Caco-2 (cell line): ENCODE measurements at places on chromosomes 12 and 14. TPM values are rescaled to one million over a fixed set of nuclear protein-coding genes. Genes with fewer than 3 reads are reported as not detected.

TAS2R50 gene
- total RNA-seq, result 2.0 and 2.2 TPM in 2 replicates

LRRC10 gene
- not detected in 2 replicates for total RNA-seq

CORO1C gene
- total RNA-seq, result 176 and 195 TPM in 2 replicates

LUM gene
- 4.5 and 7.0 TPM in 2 replicates for total RNA-seq

SDR9C7 gene
- total RNA-seq, result not detected in 2 replicates

RNASE1 gene
- 1.2 and 1.5 TPM in 2 replicates for total RNA-seq

PRPF39 gene
- total RNA-seq, result 22.3 and 30.0 TPM in 2 replicates

TMEM179 gene
- total RNA-seq, result not detected in 2 replicates

- no peak overlapping the region for H3K4me3 ChIP-seq
- no peaks in the 10 kb centered on the region for H3K4me1 ChIP-seq
- H3K36me3 ChIP-seq, result no peaks in the 10 kb centered on the region
Observed at GRCh38 chr12:107537464-107538119, 148.0 kb upstream of the PWP1 start.

DNA sequence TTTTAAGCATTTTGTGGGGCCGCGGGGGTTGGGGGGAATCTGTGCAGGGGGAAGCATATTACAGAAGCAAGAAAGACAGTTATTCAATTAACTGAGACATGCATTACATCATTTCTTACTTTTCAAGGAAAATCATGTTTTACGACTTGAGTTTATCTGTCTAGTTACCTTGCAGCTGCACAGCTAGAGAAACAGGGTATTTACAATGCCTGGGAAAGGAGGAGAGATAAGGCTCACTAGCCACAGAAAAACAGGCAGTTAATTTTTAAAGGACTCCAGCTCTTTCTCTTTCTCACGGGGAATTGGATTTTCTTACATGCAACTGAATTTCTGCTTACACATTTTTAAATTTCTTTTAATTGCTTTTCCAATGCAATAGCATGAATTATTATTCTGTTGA lies 22.2 kb downstream of the FCF1 start:
- peak; percentile 22 for DNase-seq
- no peak overlapping the region for H3K4me3 ChIP-seq
- H3K27me3 ChIP-seq, result no peaks in the 10 kb centered on the region
- H3K36me3 ChIP-seq, result no peaks in the 10 kb centered on the region
- peak overlapping the region; percentile 25 for H3K27ac ChIP-seq

DNA sequence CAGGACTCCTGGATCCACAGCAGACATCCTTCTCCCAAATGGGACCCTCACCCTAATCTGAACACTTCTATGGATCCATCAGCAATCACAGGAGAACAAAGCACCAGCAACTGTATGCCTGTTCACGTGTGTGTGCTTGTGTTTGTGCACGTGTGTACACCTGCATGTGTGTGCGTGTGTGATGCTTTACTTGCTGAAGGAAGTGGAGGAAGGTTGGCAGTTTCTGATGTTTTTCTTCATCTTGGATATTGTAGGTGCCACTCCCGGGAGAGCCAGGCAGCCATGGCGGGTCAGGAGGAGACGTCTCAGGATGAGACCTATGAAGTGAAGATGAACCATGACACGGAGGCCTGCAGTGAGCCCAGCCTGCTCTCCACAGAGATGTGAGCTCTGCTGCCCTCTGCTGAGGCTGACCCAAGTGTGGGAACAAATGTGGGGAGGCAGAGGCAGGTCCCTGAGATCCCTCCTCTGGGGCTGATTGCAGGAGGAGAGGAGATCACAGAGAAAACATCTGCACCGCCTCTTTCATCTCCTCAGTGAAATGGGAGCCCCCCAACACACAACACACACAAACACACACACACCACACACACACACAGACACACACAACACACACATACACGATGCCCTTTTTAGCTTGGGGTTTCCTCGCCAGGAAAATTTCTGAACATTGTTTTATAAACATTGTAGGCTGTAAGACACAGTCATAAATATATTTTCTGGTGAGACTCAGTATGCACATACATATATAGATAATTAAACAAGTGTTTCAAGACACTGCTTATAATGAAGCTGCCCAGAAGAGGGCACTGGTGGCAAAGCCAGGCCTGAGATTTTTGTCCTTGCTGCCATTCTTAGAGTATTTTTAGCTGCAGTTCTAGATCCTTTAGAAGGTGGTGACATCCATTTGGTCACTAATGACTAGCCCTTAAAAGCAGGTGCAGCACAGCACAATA lies 112.2 kb upstream of the FKBP4 start:
- H3K27ac ChIP-seq, result peak overlapping the region; percentile 11
- H3K4me1 ChIP-seq, result no peaks in the 10 kb centered on the region
- H3K36me3 ChIP-seq, result no peaks in the 10 kb centered on the region

- H3K4me3 ChIP-seq, result no peak overlapping the region
- no peaks in the 10 kb centered on the region for H3K36me3 ChIP-seq
- no peak for DNase-seq
- H3K27ac ChIP-seq, result peak overlapping the region; percentile 45
- no peaks in the 10 kb centered on the region for H3K27me3 ChIP-seq
- peaks cover 25% of the 10 kb centered on the region; the same call in 1 of the 2 replicates for H3K4me1 ChIP-seq
Observed at GRCh38 chr14:92515546-92516343, 2.2 kb downstream of the RIN3 start.

DNA sequence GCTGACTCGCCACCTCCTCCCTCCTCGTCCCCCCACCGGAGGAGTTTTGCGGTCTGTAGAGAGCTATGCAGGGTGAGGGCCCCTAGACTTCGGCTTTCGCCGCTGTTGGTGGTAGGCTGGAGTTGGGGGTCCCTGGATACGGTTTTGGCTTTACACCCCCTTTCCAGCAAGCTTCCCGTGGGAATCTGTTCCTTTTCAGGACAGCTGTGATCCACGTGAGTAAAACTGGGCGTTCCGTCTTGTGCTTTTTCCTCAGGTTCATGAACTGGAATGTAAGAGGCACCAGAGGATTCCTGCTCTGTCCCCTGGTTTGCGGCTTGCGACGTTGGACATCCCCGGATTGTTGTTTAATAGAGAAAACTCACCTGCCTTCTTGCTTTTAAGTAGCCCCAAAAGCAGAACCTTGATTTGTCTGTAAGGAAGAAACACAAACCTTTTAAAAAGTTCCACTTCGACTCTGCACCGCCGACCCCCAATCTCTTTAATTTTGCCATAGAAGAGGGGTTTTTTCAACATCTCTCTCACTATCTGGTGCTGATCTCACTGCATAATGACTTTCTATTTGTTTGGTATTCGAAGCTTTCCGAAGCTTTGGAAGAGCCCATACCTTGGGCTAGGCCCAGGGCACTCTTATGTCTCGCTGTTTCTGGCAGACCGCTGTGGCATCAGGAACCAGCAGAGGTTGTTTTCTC lies 490 bp downstream of the PRORP start:
- peak overlapping the region; percentile 70 for H3K4me3 ChIP-seq
- no peaks in the 10 kb centered on the region for H3K27me3 ChIP-seq
- H3K4me1 ChIP-seq, result no peaks in the 10 kb centered on the region
- peak overlapping the region; percentile 100 for H3K27ac ChIP-seq

GRCh38 chr12:110102255-110102654 lies 21.9 kb upstream of the IFT81 start:
- peak; percentile 91 for DNase-seq
- H3K4me3 ChIP-seq, result no peak overlapping the region
- no peaks in the 10 kb centered on the region for H3K27me3 ChIP-seq
- H3K4me1 ChIP-seq, result peaks cover 3% of the 10 kb centered on the region; the same call in 1 of the 2 replicates

GRCh38 chr12:126907900-126908764 lies 1358.8 kb upstream of the TMEM132C start:
- H3K27ac ChIP-seq, result no peak overlapping the region
- DNase-seq, result no peak
- no peaks in the 10 kb centered on the region for H3K27me3 ChIP-seq
- no peaks in the 10 kb centered on the region for H3K4me1 ChIP-seq
- no peaks in the 10 kb centered on the region for H3K36me3 ChIP-seq
- H3K4me3 ChIP-seq, result no peak overlapping the region

- H3K27ac ChIP-seq, result no peak overlapping the region
- no peaks in the 10 kb centered on the region for H3K4me1 ChIP-seq
Observed at GRCh38 chr14:69346710-69347109, 51.4 kb downstream of the ERH start.

- H3K36me3 ChIP-seq, result no peaks in the 10 kb centered on the region
- no peak for DNase-seq
- no peaks in the 10 kb centered on the region for H3K4me1 ChIP-seq
- no peaks in the 10 kb centered on the region for H3K27me3 ChIP-seq
- H3K27ac ChIP-seq, result no peak overlapping the region
Observed at GRCh38 chr12:20492251-20492760, 124.0 kb downstream of the PDE3A start.

- no peak for DNase-seq
- no peaks in the 10 kb centered on the region for H3K27me3 ChIP-seq
- H3K36me3 ChIP-seq, result no peaks in the 10 kb centered on the region
- H3K27ac ChIP-seq, result no peak overlapping the region
Observed at GRCh38 chr14:99230208-99231151, 41.5 kb downstream of the BCL11B start.

DNA sequence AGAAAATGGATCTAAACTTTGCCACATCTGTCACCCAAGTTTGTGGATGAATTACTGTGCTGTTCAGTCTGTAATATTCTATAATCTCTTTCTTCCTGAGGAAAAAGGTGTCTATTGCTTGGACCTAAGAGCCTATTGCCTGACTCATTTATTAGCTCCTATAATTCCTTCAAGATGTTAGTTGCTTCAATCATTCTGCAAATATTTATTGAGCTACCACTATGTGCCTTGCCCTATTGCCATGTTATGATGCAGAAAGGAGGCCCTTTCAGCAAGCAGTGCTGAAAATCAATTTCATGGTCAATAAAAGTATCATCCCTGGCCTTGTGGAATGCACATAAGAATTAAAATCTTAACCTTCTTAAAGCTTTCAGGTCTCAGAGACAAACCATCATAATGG lies 113.6 kb downstream of the CCER1 start:
- no peak overlapping the region for H3K4me3 ChIP-seq
- no peak for DNase-seq
- H3K27ac ChIP-seq, result no peak overlapping the region
- no peaks in the 10 kb centered on the region for H3K36me3 ChIP-seq
- no peaks in the 10 kb centered on the region for H3K4me1 ChIP-seq

DNA sequence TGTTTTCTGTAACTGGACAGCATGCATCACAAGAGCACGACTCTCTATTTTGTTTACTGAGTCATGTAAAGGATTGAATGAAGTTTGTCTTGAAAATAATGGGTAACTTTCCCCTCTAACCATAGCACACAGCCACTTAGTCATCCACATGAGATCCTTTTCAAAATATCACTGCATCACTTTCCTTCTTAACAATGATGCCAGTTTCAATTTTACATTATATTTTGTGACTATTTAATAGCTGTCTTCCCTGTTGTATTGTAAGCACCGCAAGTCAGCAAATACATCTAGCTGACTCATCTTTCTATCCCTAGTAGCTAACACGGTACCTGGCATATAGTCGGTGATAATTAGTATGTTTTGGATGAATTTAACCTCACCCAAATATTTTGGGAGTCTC lies 83.3 kb upstream of the PPM1H start:
- no peaks in the 10 kb centered on the region for H3K27me3 ChIP-seq
- H3K27ac ChIP-seq, result no peak overlapping the region
- no peak overlapping the region for H3K4me3 ChIP-seq
- no peaks in the 10 kb centered on the region for H3K36me3 ChIP-seq
- no peak for DNase-seq
- H3K4me1 ChIP-seq, result peaks cover 10% of the 10 kb centered on the region

DNA sequence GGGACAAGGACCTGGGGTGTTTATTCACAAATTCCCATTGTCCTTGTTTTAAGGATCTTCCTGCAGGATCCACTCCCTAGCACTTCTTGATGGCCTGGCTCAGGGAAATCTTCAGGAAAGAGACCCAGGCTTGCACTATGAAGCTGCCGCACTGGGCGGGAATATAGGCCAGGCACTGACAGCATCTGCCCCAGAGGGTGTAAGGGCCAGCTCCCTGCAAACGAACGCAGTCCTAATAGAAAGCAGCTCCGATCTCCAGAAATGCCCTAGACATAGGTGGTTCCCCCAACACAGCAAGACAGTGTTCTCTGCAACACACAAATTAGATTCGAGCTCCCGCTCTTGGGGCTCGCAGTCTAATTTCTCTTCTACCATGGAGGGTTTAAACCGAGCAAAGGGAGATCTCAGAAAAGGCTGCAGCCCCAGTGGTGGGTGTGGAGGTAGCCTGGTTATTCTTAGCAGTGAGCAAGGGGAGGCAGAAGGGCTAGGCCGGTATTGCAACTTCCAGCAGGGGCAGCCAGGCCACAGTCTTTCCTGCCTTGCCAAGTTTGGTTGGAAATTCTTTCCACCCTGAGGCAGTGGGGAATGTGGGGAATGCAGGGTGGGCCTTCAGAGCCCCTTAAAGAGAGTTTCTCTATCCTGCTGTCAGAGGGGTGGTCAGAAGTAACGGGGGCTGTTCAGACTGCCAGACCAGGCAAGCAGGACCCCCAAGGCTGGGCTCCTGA lies 16.1 kb upstream of the WSCD2 start:
- no peaks in the 10 kb centered on the region for H3K4me1 ChIP-seq
- H3K27me3 ChIP-seq, result no peaks in the 10 kb centered on the region; the same call in 1 of the 2 replicates
- no peak overlapping the region for H3K27ac ChIP-seq
- H3K36me3 ChIP-seq, result no peaks in the 10 kb centered on the region

DNA sequence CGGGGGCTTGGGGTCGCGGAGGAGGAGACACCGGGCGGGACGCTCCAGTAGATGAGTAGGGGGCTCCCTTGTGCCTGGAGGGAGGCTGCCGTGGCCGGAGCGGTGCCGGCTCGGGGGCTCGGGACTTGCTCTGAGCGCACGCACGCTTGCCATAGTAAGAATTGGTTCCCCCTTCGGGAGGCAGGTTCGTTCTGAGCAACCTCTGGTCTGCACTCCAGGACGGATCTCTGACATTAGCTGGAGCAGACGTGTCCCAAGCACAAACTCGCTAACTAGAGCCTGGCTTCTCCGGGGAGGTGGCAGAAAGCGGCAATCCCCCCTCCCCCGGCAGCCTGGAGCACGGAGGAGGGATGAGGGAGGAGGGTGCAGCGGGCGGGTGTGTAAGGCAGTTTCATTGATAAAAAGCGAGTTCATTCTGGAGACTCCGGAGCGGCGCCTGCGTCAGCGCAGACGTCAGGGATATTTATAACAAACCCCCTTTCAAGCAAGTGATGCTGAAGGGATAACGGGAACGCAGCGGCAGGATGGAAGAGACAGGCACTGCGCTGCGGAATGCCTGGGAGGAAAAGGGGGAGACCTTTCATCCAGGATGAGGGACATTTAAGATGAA lies 630 bp downstream of the FOS start:
- peaks cover 29% of the 10 kb centered on the region for H3K4me1 ChIP-seq
- H3K27me3 ChIP-seq, result no peaks in the 10 kb centered on the region
- peak overlapping the region; percentile 99 for H3K27ac ChIP-seq

DNA sequence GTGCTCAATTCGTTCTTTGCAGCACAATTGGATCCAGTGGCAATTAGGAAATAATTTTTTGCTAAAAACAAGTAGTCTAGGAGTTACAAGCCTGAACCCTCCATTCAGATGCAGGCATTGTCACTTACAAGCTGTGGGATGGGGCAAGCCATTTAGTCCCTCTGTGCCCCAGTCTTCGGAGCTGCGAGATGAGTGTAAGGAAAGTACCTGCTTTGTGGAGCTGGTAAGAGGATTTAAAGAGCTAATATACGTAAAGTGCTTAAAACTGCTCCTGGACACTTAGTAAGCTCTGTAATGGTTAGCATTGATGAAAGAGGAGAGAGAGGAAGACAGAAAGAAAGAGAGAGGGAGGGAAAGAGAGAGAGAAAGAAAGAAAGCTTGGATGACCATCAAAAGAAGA lies 112.5 kb downstream of the LGMN start:
- no peak for DNase-seq
- no peak overlapping the region for H3K4me3 ChIP-seq
- H3K36me3 ChIP-seq, result no peaks in the 10 kb centered on the region
